A549 treated with Hydrocortisone at 1 μM for 4 hours (cell line): ENCODE measurements at places on chromosomes 2 and 18. TPM values are rescaled to one million over a fixed set of nuclear protein-coding genes. Genes with fewer than 3 reads are reported as not detected.

Gene SERTAD2
- 7.8 to 12.7 TPM (median 9.6 TPM) in 5 replicates for total RNA-seq

Gene DCDC2C
- total RNA-seq = 0.21 to 0.56 TPM (median 0.40 TPM) in 4 of 5 replicates, not detected in the other

Gene REG3A
- total RNA-seq = not detected in 5 replicates

Gene ALPP
- 9.3 to 13.2 TPM (median 12.1 TPM) in 5 replicates for total RNA-seq

Gene DTNB
- total RNA-seq = 8.5 to 9.4 TPM (median 9.1 TPM) in 5 replicates
